Thoracic aorta (tissue), 2 donors: ENCODE measurements at places on chromosomes 3 and 15.

DNA sequence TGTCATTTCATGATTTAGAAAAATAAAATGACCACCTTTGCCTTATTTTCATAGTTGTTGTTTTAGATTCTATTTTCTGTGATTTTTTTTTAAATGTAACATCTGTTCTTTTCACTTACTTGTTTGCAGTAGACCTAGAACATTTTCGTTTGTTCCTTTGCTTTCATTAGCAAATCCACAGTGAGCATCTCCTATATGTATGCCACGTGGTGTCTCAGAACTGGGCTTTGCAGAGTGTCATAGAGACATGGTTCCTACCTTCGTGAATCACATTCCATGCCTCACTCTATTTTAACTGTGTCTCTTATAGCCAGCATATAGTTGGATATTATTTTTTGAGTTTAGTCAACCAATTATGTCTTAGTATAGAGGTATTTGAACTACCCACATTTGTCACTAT lies 118.2 kb downstream of the KLF13 start:
- no peak for DNase-seq

DNA sequence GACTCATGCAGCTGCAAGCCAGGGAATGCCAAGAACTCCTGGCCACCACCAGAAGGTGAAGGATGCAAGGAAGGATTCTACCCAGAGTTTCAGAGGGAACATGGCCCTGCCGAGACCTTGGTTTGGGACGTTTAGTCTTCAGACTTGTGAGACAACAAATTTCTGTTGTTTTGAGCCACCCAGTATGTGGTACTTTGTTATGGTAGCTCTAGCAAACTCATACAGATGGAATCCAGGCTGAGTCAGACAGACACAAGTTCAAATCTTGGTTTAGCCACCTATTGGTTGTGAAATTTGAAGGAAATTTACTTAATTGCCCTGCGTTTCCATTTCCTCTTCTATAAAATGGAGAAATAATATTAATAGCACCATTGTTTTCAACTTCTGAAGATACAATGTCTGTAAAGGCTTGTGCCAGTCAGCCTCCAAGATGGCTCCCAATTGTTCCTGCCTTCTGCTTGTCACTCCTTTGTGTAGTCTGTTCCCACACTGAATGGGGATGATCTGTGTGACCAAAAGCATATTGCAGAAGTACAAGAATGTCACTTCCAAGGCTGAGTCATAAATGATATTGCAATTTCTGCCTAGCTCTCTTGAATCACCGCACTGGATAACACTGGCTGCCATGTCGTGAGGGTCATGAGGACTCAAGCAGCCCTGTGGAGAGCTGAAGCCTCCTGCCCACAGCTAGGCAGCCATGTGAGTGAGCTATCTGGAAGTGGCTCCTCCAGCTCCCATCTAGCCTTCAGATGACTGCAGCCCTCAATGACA lies 223.5 kb upstream of the PROK2 start:
- no peak for DNase-seq

GRCh38 chr3:141212555-141212954 lies 19.1 kb upstream of the PXYLP1 start:
- no peak for DNase-seq

DNA sequence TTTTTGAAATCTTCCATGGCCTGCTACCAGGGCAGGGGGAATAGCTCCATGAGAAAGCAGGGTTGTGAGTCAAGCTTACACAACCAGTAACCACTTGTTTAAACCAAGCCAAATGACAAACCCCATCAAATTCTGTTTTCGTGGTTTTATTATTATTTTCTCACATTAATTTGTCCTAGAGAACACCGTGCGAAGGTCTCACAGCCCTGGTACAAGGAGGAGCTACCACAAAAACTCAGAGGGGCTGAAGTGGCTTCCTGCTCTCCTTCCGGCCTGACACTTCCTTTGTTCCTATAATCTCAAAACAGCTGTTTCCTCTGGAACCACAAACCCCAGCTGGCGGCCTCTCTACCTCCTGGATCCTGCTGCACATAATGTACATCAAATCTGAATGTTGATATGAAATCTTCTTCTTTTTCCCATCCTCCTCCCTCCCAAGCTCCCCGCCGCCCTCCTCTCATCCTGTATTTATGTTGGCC lies 375.9 kb downstream of the MCTP2 start:
- DNase-seq: no peak

DNA sequence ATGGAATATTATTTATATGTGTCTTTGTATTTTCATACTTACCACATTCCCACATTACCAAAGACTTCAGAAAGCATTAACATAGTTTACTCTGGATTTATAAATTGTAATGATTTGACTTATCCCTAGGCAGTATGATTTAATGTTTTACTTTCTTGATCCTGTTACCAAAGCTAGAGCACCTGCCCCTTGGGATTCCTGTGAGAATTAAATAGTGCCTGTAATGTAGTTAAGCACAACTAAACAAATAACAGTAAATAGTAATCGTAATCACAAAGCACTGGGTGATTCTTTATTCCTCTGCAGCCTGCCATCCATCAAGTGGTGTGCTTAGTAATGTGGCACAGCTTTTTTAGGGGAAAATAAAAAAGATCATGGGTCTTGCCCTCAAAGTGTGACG lies 39.1 kb downstream of the ATP2C1 start:
- no peak for DNase-seq

DNA sequence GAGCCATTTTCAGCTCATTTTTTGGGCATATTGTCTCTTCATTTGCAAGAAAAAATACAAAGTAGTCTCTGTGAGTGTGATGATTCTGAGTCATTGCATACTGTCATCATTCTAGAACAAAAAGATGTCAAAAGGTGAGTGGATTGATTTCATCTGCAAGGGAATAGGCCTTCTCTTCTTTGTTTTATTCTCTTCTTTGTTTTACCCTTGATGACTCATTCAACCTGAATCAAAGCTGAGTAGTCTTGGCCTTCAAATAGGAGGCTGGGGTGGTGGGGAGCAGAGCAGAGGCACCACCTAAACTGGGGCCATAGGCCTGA lies 25.4 kb downstream of the CYP19A1 start:
- DNase-seq: no peak

DNA sequence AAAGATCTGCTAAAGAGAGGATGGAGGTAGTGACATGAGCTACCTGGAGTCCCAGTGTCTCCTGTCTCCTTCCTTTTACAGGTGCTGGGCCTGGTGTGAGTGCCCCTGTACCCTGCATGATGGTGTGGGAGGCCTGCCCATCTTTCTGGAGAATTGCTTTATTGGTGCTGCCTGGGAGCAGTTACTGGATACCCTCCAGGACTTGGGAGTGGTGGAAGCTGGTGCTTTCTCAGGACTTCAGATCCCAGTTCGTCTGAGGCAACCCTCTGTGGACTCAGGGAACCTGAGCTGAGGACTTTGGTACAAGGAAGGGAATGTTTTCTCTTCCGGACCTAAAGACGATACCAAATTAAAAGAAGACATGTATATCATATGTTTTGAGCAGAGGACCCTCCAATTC lies 18.3 kb upstream of the NUDT16 start:
- DNase-seq: no peak

DNA sequence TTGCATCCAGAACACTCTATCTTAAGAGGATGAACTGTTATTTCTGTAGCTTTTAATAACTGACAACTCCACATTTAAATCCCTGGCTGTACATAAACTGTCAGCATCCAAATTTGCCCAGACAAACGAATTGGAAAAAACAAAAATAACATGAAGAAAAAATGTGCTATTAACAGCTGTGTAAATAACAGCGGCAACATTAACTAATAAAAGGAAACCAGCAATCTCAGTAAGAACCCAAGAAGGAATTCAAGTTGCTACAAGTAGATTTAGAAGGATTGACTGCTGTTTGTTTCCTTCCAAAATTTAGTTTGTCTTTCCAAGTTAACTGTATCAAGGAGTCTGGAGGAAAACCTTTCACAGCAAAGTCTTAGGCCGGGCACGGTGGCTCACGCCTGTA lies 550.6 kb upstream of the MDFIC2 start:
- no peak for DNase-seq

DNA sequence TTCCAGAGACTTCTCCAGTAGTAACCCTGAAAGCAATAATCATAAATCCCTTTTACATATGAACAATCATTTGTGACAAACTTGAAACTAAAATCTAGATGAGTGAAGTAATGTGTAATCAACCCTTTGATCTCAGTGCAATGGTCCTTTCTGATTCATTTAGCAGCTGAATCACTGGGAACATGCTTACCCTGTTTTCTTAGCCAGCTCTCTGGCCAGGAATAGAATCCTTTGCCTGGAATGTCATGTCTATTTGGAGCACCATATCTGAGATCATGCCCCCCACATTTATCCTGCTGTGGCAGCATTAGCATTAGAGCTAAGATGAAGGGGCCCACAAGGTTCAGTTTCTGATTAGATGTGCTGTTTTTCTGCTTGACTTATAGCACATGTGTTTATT lies 309.8 kb downstream of the OXSM start:
- DNase-seq: no peak

DNA sequence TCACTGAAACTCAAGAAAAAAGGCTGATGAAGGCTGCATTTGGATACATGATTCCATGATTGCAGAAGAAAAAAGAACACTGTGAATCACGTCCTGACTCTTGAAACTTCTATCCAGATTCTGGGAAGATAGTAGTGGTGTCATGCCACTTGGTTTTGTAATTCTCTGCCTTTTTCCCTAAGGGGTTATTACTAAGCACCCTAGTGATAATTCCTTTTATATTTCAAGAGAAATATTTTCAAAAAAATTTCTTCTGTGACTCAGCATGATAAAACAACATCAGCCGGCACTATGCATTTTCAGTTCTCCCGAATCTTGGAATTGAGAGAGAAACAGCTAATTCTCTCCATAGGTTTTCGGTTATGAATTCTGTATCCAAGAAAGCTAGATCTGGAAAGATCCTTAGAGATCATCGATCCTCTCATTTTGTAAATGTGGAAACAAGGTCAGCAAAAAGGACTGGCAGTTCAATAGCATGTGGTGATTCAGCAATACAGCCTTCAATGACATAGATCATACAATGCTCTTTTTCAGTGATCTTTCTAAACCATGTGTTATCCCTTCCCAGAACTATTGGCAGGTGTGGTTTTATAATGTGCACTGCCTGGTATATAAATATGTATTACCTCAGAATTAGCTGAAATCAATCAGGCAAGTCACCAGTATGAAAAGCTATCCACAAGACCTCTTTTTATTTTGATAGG lies 42.6 kb upstream of the TP63 start:
- DNase-seq: no peak
